DMS153 (cell line): ENCODE measurements at places on chromosomes 2 and 18.

DNA sequence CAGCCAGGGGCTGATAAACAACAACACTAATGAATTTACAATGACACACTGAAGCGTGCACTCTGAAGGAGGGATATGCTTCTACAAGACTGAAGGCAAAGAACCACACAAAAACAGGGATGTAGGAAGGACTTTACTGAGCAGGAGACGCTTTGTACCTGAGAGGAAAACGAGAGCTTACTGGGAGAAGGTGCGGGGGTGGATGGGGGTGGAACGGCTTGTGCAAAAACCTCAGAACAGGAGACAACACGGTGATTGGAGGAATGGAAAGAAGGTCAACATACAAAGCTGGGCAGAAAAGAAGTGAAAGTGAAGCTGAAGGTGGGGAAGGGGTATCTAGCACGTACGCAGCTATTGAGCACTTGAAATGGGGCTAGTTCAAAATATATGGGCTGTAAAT is 93.1 kb downstream of the SLC8A1 start:
- DNase-seq: peak; percentile 45

DNA sequence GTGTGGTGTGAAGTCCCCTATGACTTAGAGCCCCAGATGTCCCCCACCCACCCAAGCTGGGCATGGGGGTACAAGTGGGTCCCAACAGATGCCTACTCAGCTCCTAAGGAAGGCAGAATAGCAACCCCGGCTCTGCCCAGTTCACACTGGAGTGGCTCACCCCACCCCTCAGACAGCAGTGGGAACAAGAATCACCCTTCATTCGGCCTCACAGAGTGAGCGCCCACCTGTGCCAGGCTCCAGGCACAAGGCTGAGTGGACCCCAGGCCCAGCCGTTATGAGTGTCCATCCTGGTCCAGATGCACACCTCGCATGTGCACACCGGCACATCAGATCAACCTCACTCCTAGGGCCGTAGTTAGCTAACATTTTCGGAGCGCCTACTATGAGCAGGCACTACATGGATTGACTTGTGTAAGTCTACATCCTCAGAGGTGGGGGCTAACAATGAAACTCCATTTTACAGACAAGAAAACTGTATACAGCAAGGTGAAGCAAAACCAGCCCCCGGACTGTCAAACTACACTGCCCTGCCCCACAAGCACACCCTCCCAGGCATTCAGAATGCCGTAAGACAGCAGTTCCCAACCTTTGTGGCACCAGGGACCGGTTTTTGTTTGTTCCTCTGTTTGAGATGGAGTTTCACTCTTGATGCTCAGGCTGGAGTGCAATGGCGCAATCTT is 2.8 kb upstream of the ASTL start:
- DNase-seq: no peak

DNA sequence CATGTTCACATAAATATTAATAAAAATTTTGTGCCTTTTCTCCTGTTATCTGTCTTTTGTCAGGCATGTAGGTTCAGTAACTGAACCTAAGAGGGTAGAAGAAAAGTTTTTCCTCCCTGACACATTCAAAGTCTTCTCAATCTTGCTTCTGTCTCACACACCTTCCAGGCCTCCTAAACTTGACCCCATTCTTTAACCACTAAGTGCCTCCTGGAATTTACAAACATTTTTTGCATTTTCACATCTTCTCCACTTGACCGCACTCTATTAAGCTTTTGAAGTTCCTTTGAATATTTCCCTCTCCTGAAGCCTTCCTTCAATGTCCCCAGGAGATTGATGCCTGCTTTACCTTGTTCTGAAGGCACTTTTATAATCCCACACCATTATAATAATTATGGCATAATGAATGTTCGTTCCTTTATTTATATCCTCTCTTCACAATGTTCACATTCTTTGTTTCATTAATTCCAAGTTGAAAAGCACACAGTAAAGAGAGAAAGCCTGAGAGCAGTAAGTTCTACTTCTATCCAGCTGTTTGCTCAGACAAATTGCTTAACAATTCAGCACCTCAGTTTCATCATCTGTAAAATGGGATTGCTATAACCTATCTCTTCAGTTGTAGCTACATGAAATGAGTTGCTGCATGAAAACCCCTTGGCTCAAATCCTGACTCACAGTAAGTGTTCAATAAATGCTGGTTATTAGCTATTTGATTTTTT is 184.8 kb upstream of the KLHL29 start:
- no peak for DNase-seq

- DNase-seq: peak; percentile 50
Observed at GRCh38 chr2:134839649-134840048, 1.2 kb downstream of the ACMSD start.

GRCh38 chr2:207075456-207075855 is 90.3 kb downstream of the KLF7 start:
- no peak for DNase-seq

DNA sequence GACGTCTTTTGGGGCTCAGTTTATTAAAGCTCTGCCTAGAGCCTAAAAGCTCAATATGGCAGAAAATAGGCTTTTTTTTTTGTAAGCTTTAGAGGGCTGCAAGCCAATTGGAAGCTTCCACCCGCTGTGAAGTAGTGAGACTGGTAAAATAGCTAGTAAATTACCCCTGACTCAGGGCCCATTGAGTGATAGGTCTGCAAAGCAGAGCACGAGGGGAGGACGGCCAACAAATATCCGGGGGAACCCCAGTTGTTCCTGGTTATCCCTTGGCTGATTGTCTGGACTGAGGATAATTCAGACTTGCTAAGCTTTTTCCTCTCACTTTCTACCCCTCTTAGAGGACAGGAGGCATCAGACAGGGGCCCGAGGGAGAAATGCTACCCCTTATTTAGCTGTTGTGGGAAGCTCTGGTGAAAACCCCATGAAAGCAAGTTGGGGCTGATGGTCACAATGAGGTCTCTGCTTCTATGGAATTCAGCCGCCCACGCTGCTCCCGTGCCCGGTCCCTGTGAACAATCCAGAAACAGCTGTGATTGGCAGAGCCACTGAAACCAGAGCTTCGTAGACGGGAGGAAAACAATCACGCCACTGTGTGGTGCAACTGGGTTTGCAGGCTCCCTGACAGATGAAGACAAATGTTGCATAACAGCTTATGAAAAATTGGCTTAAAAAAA is 141.9 kb upstream of the LGALSL start:
- DNase-seq: peak; percentile 63

DNA sequence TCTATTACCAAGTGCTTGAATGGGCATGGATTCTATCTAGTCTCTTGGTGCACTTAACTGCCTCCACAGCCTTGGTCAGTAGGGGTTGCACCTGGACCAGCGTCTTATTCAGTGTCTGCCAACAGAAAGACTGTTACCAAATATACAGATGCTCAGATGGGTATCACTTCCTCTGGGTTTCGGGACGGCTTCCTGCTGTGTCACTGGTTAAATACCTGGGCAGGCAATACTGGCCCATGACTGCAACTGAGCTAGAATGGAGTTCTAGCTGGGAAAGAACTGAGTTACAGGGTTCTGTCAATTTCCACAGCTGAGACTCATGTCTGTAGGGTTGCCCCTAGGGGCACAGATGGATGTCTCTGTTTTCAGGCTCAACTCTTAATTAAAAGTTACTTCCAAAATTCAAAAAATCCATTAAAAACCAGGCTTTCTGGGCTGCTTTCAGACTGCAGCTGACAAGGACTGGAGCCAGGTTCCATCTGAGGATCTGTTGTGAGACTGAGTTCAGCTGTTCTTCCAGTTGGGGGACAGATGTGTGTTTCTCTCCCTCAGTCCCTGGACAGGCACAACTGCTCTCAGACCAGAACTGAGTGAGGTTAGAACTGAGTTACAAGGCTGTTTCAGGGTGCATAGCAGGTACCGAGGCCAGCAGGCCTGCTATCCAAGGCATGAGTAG is 789.6 kb upstream of the SLC8A1 start:
- no peak for DNase-seq

GRCh38 chr2:7356909-7357584 is 439.8 kb downstream of the RNF144A start:
- DNase-seq: peak; percentile 64

DNA sequence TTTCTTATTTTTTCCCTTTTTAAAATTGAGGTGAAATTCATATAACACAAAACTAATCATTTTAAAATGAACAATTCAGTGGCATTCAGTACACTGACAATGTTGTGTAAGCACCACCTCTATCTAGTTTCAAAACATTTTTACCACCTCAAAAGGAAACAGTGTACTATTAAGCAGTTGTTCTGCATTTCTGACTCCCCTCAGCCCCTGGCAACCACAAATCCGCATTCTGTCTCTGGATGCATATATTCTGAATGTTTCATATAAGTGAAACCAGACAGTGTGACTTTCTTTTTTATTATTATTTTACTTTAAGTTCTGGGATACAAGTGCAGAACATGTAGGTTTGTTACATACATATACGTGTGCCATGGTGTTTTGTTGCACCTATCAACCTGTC is 19.2 kb upstream of the TANK start:
- no peak for DNase-seq

- no peak for DNase-seq
Observed at GRCh38 chr2:69954084-69954483, 7.3 kb downstream of the ASPRV1 start.

DNA sequence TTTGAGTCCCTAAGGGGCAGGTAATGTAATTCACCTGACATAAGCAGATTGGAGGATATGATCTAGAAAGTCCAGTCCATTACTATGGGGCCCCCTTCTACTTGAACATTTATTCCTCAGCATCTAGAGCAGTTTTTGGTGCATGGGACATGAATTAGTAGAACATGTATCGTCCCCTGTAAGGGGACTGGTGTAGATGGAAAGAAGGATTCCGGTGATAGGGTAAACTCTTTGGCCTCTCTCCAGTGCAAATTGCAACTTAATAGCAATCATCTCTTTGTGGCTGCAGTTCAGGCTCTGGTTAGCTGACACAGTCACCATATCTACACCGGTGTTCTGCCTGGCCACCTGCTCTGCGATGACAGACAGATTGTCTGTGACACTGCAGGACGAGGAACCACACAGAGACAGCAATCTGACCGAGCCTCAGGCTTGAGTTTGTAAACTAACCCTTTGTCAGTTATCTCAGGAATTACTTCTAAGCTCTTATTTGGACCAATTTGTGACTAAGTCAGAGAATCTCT is 6.4 kb upstream of the SLC8A1 start:
- DNase-seq: no peak

GRCh38 chr2:181077128-181077709 is 96.8 kb downstream of the UBE2E3 start:
- DNase-seq: peak; percentile 22

- DNase-seq: no peak
Observed at GRCh38 chr2:176127774-176128072, 1.8 kb upstream of the HOXD8 start.

- DNase-seq: no peak
Observed at GRCh38 chr18:55763805-55764204, 175.8 kb upstream of the TCF4 start.

DNA sequence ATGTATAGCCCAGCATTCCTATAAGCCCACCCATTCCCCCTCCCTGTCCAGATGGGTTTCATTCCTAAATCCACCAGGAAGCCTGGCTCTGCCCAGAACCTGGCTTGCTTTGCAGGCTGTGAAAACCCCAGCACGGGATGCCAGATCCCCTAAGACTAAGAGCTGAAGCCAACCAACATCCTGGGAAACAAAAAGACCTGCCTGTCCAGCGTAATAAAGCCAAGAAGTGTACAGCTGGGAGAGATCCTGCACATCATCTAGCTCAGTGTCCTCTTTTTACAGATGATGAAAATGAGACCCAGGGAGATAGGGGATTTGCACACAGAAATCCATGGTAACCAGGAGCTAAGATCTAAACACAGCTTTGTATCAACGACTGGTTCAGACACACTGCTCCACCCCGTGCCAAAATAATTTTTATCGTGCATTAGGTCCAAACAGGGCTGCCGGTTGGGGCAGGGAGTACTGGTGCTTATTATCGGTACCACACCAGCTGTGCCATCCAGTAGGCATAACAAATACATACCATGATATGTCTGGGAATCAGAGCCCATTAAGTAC is 2.9 kb downstream of the RND3 start:
- no peak for DNase-seq

GRCh38 chr18:53797998-53798495 is 426.4 kb downstream of the MBD2 start:
- no peak for DNase-seq

GRCh38 chr18:468955-469790 is 31.3 kb downstream of the COLEC12 start:
- DNase-seq: no peak

DNA sequence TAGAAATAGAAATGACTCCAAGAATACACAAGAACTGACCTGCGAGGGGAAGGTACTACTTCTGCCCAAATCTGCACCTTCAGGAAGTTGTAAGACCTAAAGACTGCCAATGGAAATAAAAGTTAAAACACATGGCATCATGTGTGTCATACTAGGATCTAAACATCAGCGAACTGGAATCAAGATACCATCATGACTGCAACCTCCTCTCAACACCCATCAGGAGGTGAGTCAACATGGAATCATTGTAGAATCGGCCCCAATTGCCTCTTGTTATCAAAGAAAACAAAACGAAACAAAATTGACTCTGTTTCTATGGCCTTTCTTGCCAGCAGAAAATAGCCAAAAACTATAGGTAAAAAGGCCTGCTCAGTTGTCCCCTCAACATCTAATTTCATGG is 15.1 kb downstream of the RDH14 start:
- DNase-seq: no peak

GRCh38 chr18:59536166-59536565 is 161.1 kb downstream of the CCBE1 start:
- DNase-seq: no peak

DNA sequence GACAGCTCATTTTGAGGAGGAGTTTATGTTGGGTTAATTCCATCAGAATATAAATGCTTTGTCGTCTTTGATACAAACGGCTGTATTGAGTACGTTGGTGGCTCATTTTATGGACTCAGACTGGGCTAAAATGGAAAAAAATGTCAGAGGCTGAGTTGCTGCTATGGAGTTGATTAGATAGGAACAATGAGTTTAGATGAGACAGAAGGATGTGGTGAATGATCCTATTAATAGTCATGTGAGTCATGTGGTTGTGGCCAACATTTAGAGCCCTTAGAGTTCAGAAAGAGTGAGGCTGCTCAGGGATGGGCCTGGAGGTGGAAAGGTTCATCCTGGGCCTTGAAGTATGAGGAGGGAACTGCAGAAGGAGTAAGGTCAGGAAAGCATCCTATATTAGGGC is 434.2 kb downstream of the MEIS1 start:
- no peak for DNase-seq

- DNase-seq: peak; percentile 65
Observed at GRCh38 chr18:47931718-47932103, 1.3 kb upstream of the SMAD2 start.

- DNase-seq: no peak
Observed at GRCh38 chr2:161436411-161436810, 20.3 kb downstream of the TBR1 start.

DNA sequence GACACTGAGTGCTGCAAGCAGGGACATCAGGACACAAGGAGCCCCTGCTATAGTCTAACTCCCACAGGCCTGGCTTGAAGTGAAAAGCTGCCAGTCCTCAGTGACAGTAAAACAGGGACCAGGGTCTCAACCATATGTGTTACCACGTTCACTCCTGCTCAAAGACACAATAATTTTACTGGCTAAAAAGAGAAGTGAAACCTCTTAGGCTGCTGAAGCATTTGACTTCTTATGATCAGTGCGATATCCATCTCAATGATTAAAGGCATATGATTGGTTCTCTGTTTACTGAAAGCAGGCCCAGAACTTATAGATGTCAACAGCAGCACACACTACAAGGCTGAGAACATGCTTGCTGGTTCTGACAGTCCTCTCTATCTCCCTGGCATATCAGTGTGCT is 129.8 kb upstream of the LMAN1 start:
- DNase-seq: no peak

- DNase-seq: no peak
Observed at GRCh38 chr2:230443541-230443940, 27.5 kb downstream of the SP100 start.
